ENCODE measurements at places on chromosomes 7 and 10.
A peak's percentile ranks its signal among the peaks of the same experiment; 100 is the strongest.

GRCh38 chr7:116339564-116339963 is 129.2 kb downstream of the TES start:
- DNase-seq: no peak

GRCh38 chr10:113716109-113716910 is 35.2 kb upstream of the PLEKHS1 start:
- DNase-seq: no peak

- DNase-seq: no peak
These were observed 740.7 kb upstream of the AUTS2 start for GRCh38 chr7:68857571-68857970.

GRCh38 chr7:142231716-142232115 is 26.1 kb downstream of the PRSS58 start:
- no peak for DNase-seq

DNA sequence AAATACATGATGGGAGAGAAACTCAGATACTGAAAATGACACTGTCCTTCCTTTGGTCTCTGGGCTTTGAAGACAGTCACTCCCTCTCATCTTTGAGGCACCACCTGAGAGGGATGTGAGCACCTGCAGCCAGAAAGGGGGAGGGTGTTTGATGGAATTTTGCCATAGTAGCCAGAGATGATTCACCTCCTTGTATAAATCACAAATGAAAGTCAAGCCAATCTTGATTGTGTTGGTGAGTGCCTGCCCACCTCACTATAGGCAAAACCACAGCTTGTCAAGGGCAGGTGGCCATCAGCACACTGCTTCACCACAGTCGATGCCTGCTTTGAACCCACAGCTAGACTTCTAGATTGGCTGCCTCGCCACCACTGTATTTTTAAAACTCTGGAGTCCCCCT is 48.2 kb downstream of the PON1 start:
- no peak for DNase-seq

GRCh38 chr7:17184805-17185689 is 113.4 kb upstream of the AHR start:
- DNase-seq: no peak

DNA sequence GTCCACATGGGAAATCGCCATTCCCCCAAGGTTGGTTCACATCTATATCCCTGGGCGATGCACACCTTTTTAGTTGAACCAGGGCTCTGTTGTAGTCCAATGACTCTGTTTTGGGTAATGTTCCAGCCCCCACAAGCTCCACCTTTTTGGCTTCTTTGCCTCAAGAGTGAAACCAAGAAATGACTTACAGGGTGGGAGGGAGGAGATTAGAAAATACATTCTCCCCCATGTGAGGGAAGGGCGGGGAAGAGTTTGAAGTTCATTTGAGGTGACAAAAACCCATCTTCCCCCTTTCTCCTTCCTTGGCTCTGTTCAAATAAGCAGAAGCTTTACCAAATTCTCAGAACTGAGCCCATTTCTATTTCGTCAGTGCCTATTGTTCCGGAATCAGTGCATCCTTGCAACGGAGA is 82.8 kb downstream of the GATA3 start:
- peak; percentile 50 for DNase-seq

DNA sequence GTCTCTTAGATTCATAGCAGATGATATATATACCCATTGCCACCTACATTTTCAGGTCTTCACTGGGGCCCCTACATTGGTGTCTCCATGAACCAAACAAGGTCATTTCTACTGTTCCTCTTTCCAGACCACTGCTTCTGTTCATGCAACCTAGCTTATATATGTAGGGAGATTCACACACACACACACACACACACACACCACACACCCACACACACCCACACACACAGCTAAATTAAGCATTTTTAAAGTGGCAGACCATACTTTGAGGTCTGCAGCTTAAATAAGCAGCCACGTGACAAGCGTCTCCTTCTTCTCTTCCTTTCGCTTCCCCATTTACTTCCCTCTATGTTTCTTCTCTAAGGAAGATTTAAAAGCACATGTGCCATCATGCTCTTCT is 70.0 kb upstream of the CC2D2B start:
- no peak for DNase-seq

DNA sequence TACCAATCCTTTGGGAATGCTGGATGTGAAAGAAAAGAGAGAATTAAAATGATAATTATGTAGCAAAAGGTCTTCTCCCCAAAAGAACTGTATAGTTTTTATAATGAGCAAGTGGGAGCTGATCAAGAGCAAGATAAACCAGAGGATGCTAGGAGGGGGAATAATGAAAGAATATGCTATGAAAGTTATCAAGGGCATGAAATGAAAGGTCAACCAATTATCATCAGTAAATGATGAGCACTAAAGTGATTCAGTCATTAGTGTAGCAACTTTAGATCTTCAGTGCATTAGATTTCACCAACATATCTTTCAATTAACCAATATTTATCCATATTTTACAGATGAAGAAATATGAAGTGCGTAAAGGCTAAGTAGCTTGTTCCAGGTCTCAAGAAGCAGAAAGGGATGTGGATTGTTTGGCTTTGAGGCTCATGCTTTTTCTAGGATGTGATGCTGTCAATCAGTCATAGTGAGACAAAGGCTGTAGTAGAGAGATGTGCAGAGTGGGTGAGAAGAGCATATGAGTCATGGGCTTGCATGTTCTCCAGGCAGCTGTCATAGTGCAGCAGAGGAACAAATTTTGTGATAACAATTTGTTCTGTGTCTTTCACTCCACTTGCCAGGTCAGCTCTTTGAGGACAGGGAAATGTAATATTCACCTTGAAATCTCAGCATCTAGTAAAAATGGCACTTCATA is 5.7 kb upstream of the OR2F2 start:
- peak; percentile 15 for DNase-seq

GRCh38 chr10:48474765-48475365 is 130.0 kb downstream of the ARHGAP22 start:
- DNase-seq: no peak

DNA sequence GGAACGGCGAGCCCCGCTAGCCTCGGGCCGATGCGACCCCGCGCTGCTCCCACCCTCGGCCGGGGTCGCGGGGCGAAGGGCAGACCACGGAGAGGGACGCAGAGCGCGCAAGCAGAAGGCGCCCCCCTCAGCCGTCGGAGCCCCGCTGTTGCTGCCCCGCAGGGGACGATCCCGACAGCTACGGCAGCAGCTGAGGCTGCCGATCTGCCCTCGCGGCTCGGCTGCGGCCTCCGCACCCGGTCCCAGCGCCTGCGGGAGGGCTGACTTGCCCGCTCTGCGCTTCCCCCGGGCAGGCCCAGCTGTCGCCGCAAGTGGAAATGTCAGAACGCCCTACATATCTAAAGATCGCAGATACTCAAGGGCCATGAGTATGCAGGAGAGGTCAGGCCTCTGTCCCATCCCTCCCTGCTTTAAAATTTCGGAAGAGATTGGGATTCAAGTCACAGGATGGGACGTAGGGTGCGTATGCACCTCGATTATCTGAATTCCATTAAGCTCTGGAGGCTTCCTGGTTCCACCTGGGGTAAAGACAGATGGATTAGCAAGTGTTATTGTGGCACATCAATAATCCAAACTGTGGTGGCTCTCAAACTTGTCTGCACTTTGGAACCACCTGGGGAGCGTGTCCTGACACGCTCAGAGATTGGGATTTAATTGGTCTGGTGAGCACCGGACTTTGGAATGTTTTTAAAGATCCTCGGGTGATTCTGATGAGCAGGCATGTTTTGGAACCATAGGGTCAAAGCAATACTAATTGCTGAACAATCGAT is at the start of gene CRPPA:
Gene CRPPA (minus strand): TSS at position 206 of the 770 bp plus-strand sequence. CDS start 216 bp downstream, outside the sequence.
- peak; percentile 39 for DNase-seq

DNA sequence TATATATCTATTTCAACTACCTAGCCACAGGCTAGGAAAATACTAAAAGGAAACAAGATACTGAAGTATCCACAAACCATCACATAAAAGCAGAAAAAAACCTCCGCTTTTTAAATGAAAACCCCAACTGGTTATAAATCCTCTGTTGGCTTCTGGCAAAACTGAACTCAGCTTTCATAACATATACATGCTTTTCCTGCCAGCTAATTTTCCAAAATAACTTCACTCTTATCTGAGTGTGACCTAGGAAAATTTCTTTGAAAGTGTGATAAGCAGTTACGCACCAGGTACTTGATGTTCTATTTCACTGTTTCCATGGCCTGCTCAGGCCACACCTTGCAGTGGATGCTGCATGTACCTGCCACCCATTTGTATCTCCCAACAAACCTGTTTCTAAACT is 11.8 kb downstream of the FAM3C start:
- DNase-seq: no peak

DNA sequence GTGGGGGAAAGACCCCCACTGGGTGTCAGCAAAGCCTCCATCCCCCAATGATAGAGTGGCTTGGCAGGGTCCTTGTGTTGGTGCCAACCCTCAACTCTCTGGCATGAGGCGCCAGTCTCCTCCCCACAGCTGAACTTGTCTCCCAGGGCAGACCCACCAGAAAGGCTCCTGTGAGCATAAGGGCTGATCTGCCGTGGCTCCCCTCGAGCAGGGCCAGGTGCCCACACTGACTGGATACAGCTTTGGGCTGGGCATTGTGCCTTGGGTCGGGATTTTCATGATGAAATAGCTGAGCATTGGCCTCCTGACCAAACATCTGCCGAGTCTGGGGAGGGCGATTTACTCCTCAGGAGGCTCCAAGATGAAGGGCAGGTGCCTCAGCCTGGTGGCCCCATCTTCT is 68.1 kb upstream of the NPTX2 start:
- no peak for DNase-seq

DNA sequence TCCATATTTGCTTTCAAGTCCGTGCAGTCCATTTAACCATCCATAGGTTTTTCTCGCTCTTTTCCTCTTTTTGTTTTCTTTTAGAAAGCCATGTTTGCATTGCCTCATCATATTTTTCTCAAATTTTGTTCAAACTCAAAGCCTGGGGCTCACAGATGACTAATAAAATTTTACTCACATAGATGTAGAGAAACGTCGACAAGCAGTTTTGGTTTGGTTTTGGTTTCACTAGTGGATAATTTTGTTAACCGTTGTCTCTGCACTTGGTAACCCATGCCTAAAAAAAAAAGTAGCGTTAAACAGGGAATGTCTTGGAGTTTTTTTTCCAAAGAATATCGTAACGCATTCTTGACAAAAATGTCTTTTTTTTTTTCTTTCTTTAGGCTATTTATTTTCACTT is 344.2 kb upstream of the GALNT17 start:
- no peak for DNase-seq

- DNase-seq: peak; percentile 87
These were observed 3.9 kb downstream of the NFKB2 start for GRCh38 chr10:102399217-102400021.

- no peak for DNase-seq
These were observed 11.7 kb downstream of the TBXAS1 start for GRCh38 chr7:139840776-139841175.

- DNase-seq: peak; percentile 8
These were observed 11.0 kb downstream of the MYO1G start for GRCh38 chr7:44967571-44968446.

- no peak for DNase-seq
These were observed 7.8 kb downstream of the ZNF467 start for GRCh38 chr7:149765399-149766121.

GRCh38 chr7:774161-775109 is 47.4 kb upstream of the PRKAR1B start:
- DNase-seq: peak; percentile 67

- DNase-seq: no peak
These were observed 184.2 kb downstream of the ADARB2 start for GRCh38 chr10:1552881-1553670.

GRCh38 chr10:14751014-14751896 is 23.4 kb downstream of the FAM107B start:
- no peak for DNase-seq

- DNase-seq: no peak
These were observed 92.7 kb downstream of the PIP4K2A start for GRCh38 chr10:22621726-22622125.

DNA sequence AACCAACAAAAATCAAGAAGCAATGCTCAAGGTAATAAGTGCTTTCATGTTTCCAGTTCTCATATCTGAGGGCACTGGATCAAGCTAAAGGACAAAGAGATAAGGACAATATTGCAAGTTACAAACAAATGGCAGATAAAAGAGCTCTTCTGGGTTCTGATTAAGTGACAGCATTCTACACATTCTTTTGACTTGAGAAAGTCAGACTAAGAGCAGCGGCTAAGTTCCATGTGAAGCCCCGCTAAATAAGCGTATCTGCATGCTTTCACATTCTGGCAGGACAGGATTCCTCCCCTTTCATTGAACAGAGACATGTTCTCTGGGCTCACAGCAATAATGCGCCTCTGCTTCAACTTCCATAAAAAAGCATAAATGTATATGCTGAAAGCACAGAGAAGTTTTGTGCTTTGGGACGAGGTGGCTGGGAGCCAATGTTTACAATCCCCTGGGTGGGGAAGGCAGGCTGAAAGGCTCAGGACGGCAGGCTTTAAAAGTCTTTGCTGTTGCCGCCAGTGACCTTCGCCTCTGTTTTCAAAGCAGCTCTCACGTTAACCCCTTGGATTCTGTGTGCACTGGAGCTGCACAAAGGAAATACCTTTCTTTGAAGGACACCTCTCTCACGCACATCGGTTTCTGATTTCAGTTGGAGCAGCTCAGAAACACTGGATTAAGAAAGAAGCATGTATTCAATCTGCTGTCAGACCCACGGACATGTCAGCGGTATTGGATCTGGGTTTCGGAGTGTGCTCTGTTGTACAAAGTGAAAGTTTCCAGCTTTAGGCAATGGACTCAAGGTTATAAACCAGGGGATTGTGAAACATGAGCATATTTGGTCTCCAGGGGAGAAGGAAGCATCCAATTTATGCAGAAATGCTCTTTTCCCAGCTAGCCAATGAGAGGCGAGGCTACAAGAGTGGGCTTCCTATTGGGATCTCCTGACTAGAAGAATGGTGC is 105.4 kb upstream of the FAM133B start:
- no peak for DNase-seq
